CD4-positive, alpha-beta T cell (primary cell): ENCODE measurements at places on chromosomes 16 and 17. TPM values are rescaled to one million over a fixed set of nuclear protein-coding genes. Genes with fewer than 3 reads are reported as not detected.

PYCARD gene
- total RNA-seq = 8.5 TPM

DNA sequence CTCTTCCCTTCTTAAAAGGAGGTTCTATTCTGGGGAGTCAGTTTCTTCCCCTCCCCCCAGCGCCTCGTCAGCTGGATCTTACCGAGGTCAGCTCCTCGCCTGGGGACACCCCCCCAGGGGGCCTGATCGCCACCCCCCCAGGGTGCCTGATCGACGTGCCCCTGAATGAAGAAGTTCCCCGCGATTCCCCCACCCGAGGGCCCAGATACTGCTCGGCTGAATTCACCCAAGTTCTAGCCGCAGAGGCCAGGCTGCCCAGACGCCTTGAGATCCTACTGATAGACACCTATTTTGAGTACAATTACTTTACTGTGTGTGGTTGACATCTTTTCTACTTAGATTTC lies 1.4 kb downstream of the RAB11FIP3 start:
- peaks cover 34% of the 10 kb centered on the region for H3K4me1 ChIP-seq
- no peaks in the 10 kb centered on the region for H3K36me3 ChIP-seq
- H3K27ac ChIP-seq = no peak overlapping the region
- DNase-seq = no peak
- no peaks in the 10 kb centered on the region for H3K27me3 ChIP-seq

YPEL2 gene
- total RNA-seq = 71.6 TPM

DNA sequence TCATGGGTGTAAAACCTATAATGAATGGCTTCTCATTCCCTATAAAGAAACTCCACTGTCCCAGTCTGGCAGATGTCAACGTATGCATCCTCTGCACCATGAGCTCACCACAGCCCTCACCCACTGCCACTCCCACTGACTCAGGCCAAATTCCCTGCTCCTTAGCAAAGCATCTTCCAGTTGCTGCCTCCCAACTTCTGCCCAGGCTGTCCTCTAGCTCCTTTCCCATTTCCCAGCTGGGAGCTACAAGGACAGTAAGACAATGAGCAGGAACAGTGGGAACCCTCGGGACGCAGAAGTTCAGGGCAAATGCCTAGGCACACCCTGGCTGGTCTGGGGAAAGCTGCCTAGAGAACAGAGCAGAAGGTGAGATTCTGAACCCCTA lies 9.1 kb upstream of the THAP11 start:
- H3K36me3 ChIP-seq = peaks cover 34% of the 10 kb centered on the region
- peaks cover 20% of the 10 kb centered on the region for H3K4me1 ChIP-seq
- no peak overlapping the region for H3K27ac ChIP-seq
- H3K4me3 ChIP-seq = peak overlapping the region; percentile 87

CACNG3 gene
- total RNA-seq = not detected

DNA sequence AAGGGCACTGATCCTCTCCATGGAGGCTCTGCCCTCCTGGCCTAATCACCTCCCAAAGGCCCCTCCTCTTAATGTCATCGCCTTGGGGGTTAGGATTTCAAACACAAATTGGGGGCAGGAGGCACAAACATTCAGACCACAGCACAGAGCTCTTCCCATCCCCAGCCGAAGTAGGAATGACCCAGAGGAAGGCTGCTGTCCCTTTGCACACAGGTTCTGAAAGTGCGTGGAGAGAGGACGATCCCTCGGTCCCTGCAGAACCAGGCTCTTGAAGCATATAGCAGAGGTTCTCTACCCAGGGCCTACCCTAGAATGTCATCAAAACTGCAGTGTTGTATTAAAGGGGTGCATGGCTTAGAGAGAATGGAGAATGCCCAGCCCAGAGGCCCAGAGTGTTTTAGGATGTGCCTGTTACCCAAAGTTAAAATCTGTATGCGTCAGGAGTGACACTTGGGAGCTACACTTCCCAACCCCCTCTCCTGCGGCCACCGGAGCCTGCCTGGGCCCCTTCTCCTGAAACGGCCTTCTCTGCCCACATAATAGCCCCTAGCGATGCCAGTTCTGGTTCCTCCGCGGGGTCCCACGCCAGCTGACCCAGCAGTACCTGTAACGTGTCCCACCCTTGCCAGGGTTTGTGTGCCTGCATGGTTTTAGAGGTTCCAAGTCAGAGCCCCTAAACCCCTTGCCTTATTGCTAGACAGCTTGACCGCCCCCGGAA lies 159.5 kb upstream of the CACNG5 start:
- no peaks in the 10 kb centered on the region for H3K27me3 ChIP-seq
- no peak overlapping the region for H3K27ac ChIP-seq
- DNase-seq = no peak
